AG04449 (cell line): ENCODE measurements at places on chromosomes 1 and 21.

DNA sequence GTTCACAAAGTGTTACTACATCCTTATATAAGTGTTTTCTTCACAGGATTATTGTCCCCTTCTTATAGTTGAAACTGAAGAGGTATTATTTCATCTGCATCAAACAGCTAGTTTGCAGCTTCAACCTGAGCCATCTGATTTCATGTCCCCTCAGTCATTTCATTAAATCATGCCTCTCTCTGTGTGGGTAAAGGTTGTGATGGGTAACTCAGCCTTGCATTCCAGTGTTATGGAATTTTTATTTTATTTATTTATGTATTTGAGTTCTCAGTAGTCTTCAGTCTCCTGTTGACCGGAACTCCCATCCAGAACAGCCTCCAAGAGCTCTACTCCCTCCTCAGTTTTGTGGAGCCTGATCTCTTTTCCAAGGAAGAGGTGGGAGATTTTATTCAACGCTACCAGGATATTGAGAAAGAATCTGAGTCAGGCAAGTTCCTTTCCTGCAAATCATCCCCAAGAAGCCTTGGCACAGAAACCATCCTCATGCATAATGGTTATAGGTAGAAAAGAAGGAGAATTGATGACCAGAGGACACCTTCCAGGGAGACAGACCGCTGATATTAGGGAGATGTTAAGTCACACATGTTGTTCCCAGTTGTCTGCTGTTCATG, 21.8 kb downstream of the CHD1L start:
- no peak for DNase-seq

GRCh38 chr21:43304206-43304605, 122.7 kb downstream of the SIK1 start:
- DNase-seq = no peak

DNA sequence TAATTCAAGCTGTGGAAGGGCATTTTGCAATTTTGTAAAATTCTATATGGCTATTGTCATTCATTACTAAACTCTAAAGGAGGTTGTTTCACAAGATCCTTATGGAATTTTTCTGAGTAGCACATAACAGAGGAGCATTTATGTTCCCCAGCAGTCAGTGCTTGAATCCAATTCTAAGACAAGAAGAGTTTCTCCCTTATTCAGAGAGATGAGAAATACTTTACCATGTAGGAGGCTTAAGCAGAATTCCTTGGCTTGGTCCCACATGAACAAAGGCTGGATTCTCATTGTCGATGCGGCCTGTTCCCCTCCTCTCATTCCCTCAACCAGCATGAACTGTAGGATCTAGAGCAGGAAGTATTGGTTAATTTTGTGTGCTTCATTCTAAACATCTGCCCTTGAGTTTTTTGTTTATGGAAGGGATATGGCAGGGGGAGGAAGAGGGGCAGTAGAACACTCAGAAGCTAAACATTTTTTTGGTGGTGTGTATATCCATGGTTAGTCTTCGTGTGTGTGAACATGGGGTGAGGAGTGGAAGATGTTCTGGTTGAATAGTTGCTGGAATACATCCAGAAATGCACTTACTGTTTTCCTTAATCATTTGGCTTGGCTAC, 74.3 kb downstream of the LAMC1 start:
- peak; percentile 70 for DNase-seq

DNA sequence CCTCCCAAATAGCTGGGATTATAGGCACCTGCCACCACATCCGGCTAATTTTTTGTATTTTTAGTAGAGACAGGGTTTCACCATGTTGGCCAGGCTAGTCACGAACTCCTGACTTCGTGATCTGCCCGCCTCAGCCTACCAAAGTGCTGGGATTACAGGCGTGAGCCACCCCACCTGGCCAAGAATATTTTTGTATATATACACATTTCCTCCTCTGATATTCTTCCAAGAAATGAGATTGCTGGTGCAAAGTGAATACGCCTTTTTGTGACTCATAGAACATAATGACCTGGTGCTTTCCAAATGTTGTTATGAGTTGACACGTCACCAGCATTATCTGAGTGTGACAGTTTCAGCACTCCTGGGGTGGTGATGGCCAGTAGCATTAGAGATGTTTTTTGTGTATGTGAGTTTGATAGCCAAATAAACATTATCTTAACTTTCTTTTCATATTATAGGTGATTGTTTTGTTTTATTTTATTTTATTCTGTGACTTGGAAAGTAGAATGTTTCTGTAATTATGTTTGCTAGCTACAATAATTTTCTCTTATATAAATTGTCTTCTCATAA, 54.9 kb downstream of the KCNK1 start:
- no peak for DNase-seq

DNA sequence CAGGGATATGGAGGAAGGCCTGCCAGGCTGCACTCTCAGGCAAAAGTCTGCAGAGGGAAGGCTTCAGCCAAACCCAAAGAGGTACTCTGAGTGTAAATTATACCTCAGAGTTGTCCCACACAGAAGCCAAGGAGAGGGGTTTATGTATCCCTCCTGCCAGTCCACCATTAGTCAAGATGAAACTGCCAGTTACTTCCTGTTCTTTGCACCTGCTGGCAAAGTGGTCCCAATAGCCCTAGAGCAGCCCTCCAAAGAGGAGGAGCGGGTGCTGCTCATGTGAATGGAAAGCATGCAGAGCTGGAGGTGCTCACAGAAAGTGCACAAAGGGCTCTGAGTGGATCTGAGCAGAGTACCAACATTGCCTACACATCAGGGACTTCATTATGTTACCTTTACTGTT, 37.1 kb upstream of the MCOLN3 start:
- DNase-seq = no peak

DNA sequence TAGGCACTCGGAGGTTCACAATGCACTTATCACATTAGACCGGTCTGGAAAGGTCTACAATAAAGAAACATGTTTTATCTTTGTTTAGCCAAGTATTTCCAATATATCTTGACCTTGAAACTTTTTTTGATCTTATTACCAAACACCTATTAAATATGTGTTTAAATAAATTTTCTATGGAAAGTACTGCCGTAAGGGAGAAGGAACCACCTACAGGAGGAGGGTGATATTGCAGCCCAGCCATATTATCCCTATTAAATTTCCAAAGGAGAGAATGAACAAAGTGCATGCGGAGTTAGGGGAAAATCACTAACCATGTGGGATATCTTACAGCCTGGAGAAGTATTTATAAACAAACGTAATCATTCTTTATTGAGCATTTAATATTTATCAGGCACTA, 14.5 kb downstream of the BRINP2 start:
- no peak for DNase-seq

GRCh38 chr1:169949139-169949538, 55.4 kb upstream of the SCYL3 start:
- DNase-seq = no peak

DNA sequence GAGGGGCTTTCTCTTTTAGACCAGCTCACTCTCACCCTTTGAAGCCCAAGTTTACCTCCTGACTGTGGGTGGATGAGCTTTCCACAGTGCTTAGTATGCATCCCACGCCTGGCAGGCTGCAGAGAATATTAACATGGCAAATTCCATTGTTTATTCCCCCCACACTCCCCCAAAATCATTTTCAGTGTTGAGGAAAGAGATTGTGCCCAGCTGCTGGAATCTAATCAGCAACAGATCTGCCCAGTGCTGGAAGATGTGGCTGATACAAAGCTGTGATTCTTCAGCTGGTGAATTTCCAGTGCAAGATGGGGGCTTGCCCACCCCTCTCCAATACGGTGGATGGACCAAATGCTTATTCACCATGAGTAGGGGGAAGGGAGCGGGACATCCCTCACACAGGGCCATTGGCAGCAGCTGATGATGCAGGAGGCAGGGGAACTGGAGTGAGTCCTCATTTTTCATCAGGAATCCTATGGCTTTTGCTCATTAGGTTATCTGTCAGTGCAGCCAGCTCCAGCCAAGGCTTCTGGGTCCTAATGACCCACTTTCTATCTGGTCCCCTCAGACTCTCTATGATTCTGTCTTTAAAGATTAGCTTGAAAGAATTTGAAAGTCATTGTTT, 39.7 kb upstream of the KCNA3 start:
- no peak for DNase-seq

- DNase-seq = no peak
Observed at GRCh38 chr1:18651713-18652112, 21.1 kb downstream of the PAX7 start.

DNA sequence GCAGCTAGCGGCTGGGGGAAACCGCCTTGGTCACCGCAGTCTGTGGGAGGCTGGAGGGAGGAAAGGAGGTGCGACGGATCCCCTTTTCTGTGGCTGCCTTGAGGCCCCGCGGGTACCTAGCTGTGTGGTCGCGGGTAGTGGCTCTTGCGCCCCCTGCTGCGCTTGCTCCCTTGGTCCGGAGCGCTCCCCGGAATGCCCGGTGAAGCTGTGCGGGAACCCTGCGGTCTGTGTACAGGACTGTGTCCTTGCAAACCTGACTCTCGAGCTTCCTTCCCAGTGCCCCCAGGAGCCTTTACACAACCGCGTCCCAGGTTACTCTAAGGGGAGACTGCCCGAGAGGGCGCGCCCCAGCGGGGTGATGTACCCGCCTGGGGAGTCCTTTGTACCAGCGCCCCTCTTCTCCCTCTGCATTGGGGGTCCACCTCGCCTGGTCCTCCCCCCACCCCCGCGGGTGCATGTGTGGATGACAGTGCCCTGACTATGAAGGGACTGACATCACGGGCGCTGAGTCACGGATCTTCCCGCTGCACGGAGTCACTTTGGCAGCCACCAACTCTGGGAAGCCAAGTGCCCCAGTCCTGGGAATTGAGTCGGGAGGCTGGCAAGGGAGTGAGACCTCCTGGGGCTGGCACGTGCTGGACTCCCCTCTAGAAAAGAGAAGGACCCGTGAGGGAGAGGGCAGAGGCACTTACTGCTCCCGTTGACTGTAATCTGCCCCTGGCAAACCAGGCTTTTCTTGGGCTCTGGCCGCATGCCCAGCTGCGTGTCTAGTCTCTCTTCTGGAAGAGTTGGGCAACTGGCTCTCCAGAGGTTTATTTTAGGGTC, 816 bp downstream of the IL6R start:
- no peak for DNase-seq

DNA sequence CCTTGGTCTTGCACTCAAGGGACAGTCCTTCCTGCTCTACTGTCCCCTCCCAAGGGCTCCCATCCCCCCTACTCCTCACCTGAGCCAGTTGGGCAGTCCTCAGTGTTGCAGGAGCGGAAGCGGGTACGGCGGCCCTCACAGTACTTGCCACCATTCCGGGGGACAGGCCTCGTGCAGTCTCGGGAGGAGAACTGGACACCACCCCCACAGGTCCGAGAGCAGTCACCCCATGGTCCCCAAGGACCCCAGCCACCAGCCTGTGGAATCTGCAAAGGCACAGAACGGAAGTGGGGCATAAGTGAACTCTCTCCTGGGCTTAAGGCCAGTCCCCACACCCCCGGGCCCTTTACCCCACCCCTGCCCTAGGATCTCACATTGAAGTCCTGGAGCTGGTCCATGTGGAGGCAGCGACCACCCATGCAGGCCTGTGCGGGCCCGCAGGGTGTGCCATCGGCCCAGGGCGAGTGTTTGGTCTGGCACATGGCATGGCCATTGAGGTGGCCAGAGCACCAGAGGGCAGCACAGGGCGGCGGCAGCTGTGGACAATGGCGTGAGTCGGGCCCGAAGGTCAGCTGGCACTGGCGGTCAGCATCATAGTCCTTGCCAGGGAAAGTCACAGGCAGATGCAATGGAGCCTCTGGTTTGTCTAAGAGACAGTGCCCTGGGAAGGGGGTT, 5.2 kb downstream of the ADAMTS4 start:
- no peak for DNase-seq

DNA sequence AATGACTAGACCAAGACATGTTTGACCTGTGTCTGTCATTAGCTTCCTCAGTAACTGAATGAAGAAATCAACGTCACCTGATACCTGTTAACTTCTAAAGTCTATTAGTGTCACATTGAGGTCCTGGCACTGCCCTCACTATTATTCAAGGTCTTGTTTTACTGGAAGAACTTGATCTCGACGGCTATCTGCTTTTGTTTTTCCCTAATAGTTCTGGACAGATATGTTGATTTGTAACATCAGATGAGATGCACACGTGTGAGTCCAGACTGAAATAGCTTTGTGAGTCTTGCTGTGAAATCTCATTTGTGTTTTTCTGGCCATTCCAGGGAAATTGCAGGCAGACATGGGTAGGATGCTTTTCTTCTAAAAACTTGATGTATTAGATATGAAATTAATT, 159.2 kb downstream of the RYR2 start:
- no peak for DNase-seq

DNA sequence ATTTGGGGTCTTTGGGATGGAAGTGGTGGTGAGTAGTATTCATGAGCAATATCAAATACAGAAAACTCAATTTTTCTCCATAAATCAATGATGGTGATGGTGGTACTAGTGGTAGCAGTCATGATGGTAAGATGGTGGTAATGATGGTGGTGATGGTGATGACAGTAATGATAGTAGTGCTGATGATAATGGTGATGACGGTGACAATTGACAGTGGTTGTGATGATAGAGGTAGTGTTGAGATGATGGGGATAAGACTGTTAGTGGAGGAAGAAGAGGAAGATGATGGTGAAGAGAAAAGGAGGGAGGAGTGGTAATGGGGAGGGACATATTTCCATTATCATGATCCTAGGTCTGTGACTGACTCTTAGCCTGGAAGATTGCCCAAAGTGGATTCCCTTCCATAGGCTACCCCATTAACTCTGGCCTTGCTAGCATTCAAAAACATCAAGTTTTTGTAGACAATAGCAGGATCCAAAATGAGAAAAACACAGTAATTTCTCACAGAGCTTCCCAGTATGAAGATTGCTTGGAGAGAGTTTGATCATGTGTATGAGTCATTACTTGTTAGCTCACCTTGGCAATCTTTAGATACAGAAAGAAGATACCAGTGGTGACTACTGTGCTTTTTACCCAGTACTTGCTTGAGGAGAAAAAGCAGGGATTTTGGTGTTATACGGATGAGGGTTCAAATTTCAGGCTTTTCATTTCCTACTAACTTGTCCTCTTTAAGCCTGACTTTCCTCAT, 93.9 kb downstream of the ATP1A1 start:
- DNase-seq = no peak

- no peak for DNase-seq
Observed at GRCh38 chr1:36614991-36615390, 132.3 kb upstream of the CSF3R start.
